ENCODE measurements at places on chromosomes 5 and 9.

DNA sequence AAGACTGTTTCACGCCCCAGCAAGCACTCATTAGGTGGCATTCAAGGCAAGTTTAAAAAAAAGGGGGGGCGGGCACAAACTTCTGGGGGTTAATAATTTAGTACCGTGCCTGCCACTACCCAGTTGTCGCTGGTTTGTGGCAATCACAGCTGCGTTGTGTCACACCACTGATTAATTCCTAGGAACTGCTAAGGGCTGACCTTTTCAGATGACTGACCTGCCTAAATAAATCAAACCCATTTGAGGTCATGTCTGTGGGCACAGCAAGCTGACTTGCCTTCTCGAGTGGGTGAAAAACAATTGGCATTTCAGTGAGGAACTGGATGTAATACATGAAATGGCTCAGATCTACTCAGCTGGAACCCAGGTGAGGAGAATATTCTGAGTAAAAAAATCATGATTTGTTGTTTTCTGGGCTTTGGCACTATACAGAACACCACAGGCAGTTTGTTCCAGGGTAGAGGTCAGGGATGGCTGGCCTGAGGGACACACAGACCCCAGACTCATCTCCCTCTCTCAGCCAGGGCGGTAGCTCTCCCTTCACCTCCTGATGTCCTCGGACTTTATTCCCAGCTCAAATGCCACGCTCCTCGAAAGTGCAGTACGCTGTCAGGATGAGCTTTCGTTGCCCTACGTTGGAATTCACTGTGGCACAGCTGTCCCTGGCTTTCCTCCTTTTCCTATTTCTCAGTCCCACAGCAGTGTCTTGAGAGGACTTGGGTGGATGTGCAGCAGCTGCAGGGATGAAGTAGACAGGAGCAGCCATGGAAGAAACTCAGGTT, 15.5 kb upstream of the MGAT1 start:
- DNase-seq: no peak

DNA sequence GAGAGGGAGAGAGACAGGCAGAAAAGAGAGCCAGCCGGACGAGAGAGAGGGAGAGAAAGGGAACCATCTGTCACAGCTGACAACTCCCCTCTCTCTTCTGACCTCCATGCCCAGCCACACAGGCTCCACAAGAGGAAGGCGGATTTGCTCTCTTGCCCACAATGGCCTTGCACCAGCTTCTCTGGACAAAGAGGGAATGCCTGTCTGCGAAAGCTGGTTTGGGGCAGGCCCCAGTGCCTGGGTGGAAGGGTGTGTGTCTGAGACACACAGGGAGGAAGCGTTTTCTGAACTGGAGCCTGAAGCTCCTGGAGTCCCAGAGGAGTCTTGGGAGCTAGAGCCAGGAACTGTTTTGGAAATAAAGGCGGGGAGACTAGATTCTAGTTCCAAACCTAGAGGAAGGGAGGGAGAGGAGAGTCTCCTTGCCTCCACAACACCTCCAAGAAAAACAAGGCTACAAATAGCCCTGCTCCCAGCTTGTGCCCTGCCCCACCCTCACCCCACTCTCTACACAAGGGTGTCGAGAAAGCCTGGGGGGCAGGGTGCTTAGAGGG, 12.5 kb downstream of the C1QTNF2 start:
- DNase-seq: no peak

DNA sequence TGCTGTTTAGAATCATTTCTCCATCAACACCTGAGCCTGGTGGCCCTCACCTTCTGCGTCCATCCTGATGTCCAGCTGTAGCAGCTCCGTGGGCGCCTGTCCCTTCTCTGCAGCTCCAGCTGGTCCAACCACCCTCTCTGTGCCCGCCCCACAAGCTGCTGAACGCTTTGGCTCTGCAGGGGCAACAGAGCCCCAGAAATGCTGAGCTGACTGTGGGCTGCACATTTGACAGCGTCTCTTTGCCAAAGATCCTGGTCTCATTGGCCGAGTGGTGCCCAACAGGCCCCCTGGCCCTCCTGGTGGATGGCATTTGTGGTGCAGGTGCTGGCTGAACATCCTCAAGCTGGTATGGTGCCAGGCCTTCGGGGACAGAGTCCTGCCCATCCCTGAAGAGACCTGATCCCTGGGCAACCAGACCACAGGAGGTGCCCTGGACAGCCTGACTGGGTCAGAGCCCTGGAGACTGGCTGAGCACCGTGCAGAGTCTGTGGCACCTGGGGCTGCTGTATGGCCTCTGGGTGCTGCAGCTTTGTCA, 25.3 kb upstream of the CEP72 start:
- DNase-seq: no peak

- DNase-seq: no peak
Measured at GRCh38 chr9:129161534-129161837, 16.6 kb downstream of the IER5L start.

GRCh38 chr5:167688341-167689130, 602.9 kb upstream of the WWC1 start:
- no peak for DNase-seq

DNA sequence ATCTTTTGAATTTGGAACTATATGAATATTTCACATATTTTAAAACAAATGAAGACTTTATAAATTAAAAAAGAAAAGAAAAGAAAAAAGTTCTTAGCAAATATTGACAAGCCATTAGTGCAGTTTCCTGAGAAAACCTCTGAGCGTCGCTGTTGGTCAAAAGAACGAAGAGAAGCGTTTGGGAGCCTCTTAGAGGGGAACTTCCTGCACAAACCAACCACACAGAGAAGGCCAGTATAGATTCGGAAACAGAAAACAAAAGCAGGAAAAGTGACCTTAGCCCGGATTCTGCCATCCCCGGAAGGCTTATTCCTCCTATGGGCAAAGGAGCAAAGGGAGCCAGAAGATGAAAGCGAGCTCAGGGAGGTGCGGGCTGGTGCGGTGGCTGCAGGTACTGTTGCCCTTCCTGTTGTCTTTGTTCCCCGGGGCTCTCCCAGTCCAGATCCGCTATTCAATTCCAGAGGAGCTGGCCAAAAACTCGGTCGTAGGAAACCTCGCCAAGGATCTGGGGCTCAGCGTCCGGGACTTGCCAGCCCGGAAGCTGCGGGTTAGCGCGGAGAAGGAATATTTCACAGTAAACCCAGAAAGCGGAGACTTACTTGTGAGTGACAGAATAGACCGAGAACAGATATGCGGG, at the start of gene PCDHGB2:
PCDHGB2 (plus strand) TSS at position 205 of the 637 bp plus-strand sequence; CDS start at position 347, 142 bp downstream.
- DNase-seq: no peak

DNA sequence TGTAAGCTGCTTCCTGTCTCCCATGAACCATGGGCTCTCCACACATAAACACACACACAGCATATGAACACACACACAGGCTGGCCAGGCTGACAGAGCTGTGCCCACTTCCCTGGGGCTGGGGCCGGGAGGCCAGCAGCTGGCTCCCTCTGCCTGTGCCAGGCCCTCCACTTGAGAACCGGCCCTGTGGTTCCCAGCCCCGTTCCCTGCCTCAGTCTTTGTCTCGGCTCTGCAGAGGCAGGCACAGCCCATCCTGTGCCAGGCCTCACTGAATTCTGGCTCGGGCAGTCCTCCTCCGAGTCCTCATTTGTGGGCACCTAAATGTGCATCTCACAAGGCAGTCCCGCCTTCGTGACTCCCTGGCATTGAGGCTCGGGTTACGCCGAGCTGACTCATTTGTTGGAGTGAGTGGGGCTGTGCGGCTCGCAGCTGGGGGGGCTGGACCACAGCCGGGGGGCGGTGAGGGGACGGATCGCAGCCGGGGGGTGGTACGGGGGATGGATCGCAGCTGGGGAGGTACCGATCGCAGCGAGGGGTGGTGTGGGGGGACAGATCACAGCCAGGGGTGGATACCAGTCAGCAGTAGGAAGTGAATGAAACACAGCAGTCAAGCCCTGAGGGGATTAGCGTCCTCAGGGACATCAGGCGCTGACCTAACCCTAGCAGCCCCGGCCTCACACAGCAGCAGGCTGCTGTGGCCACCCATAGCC, 72.3 kb downstream of the PSMB7 start:
- no peak for DNase-seq

- no peak for DNase-seq
Measured at GRCh38 chr9:128735373-128735772, 11.4 kb upstream of the ZDHHC12 start.

- DNase-seq: no peak
Measured at GRCh38 chr9:135789838-135790291, 87.9 kb downstream of the KCNT1 start.

GRCh38 chr9:112852741-112853504, 37.8 kb downstream of the SLC46A2 start:
- DNase-seq: no peak

- DNase-seq: no peak
Measured at GRCh38 chr5:145118127-145118526, 717.0 kb downstream of the PRELID2 start.

- DNase-seq: no peak
Measured at GRCh38 chr5:172005708-172006320, 624 bp downstream of the FBXW11 start.

DNA sequence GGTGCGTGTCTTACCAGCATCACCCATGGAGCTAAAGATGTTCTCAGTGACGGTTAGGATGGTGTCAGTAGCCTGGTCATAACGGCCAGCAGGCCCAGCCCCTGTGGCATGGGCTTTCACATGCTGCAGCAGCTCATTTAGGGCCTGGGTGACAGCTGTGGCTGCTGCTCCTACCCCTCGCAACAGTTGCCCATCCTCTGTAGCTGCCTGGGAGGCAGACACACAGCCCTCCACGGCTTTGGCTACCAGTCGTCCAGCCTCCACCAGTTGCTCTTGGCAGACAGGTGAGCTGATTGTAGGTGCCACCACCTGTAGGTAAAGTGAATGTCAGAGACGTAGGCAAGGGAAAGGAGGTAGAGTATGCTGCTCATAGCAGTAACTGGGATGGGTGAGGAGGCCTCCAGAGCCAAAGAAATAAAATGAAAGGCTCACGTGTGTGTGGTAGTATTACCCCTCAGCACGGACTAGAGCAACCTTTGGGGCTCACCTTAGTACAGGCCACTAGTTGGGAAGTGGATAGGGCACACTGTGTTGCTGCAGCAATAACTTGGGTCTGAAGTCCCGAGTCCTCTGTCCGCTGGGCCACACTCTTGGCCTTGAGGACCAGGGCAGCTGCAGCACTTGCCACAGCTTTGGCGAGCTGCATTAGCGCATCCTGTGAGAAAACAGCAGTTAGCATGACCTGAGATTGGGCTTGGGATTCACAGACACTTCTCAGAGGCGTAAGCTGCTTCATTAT, 14.7 kb downstream of the TLN1 start:
- no peak for DNase-seq

DNA sequence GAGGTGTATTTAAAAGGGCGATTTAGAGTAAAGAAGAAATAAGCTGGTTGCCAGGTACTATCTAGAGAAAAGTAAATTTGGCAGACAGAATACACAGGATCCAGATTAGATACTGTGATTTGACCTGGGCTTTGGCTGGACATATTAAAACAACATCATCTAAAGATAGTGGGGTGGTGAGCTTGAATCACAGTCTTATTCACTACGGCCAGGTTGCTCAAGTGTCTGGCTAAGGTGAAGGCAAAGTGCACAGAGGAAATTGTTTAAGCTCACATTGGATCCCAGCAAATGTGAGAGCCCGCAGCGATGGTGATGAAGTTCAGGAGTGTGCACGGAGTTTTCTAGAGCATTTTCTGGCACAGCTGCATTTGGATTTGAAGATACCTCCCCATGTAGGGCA, 398.2 kb upstream of the MEF2C start:
- no peak for DNase-seq

DNA sequence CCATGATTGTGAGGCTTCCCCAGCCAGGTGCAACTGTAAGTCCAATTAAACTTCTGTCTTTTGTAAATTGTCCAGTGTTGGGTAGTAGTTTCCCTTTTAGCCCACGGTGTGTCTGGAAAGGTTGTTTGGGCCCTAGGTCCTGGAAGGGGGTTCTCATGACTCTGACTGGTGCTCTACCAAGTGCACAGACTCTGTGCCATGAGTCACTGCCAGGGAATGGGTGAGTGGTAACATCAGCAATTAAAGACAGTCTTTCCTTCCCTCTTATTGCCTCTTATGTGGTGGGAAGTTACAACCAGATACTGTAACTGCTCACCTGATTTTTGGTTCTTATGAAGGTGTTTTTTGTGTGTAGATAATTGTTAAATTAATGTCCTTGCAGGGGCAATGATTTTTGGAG, 141.2 kb downstream of the PRDM9 start:
- DNase-seq: no peak

- DNase-seq: no peak
Measured at GRCh38 chr5:138439477-138440158, 761 bp downstream of the REEP2 start.

- DNase-seq: no peak
Measured at GRCh38 chr5:171535162-171535561, 115.7 kb downstream of the FGF18 start.

- DNase-seq: no peak
Measured at GRCh38 chr5:140049205-140049604, 6.1 kb upstream of the NRG2 start.

- no peak for DNase-seq
Measured at GRCh38 chr9:112170235-112170634, 4.9 kb downstream of the SUSD1 start.

GRCh38 chr5:124949862-124950261, 203.4 kb upstream of the ZNF608 start:
- DNase-seq: no peak

DNA sequence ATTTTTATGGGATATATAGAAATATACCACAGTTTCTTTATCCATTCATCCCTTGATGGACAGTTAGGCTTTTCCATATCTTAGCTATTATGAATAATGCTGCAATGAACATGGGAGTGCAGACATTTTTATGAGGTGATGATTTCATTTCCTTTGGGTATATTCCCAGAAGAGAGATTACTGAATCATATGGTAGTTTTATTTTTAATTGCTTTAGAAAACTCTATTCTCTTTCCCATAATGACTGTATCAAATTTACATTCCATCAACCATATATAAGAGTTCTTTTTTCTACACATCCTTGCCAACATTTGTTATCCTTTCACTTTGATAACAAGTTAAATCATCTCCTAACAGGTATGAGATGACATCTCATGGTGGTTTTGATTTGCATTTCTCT, 821.6 kb downstream of the TLE1 start:
- no peak for DNase-seq

GRCh38 chr5:118430076-118430475, 558.3 kb downstream of the DTWD2 start:
- no peak for DNase-seq

GRCh38 chr5:169980418-169981053, at the start of gene INSYN2B:
INSYN2B (minus strand) TSS chr5:169980495; CDS start chr5:169883898, 96,597 bp downstream.
- no peak for DNase-seq

DNA sequence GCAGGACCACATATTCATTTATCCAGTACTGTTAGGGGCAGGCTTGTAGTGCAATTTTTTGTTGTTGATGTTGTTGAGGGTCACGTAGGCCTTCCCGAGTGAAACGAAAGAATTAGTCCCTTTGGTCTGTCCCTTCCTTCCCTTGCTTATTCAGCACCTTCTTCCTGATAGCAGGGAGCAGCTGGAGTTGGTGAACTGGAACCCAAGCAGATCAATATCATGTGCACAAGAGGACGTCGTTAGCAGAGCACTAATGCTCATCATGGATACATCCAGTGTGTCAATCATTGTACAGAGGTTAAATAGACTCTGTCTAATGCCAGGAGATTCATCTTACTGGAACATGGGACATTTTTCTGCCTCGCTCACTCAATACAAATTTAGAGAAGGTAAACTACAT, 33.0 kb upstream of the MAP1B start:
- DNase-seq: no peak

All from stimulated activated CD8-positive, alpha-beta memory T cell treated with anti-CD3 and anti-CD28 coated beads, Interleukin-4, amount 100 ng/mL, for 4 hours (primary cell).